SW 1271 (cell line): ENCODE measurements at places on chromosomes 13 and 19.

GRCh38 chr13:111907341-111907880 is 159.5 kb upstream of the SOX1 start:
- no peak for DNase-seq

GRCh38 chr19:7677669-7678311 is 900 bp downstream of the MCEMP1 start:
- DNase-seq, result no peak

- no peak for DNase-seq
Measured at GRCh38 chr19:3149526-3150505, 14.0 kb downstream of the GNA15 start.

GRCh38 chr13:42735010-42735409 is 46.4 kb upstream of the FAM216B start:
- no peak for DNase-seq

DNA sequence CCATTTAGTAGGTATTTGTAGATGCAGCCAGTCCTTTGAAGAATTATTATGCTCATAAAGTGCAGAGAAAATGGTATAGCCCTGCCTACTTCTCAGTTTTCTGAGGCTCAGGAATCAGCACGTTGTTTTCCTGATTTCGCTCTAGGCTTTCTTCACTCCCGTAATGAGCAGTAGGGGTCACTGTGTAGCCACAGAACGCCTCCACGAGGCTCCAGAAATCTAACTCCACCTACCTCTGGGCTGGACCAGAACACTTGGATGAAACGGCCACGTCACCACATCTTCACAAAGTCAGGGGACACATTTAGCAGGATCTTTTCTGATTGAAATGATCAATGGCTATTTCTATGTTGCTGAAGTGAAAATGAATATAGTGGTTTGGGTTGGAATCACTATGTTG is 49.8 kb upstream of the GTF3A start:
- DNase-seq, result peak; percentile 75

DNA sequence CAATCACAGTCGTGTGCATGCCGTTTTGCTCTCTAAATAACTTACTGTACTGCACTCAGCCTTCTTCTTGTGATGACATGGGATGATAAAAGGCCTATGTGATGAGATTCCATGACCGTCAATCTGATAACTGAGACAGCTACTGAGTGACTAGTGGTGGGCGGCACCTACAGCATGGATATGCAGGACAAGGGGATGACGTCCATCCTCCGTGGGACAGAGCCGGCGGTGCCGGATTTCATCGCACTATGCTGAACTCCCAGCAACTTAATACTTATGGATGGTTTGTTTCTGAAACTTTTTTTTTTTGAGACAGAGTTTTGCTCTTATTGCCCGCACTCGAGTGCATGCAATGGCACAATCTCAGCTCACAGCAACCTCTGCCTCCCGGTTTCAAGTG is 146.8 kb upstream of the TSHZ3 start:
- DNase-seq, result no peak

DNA sequence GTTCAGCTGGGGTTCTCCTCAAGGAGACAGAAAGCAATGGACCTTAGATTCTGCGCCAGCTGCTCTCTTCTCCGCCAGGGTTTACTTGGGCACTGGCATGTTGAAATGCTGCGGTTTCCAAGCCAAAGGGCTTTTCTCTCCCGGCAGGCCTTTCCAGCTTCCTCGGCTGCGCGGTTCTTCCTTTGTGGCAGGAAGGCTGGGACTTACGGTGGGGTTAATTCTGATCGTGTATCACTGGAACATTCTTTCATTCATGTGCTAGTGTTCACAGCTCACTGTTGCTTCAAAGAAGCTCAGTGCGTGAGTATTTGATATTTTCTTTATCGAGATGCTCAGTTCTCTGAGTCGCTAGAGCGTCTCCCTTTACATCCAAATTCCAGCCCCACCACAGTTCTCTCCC is 723.2 kb downstream of the UQCRFS1 start:
- no peak for DNase-seq

- DNase-seq, result no peak
Measured at GRCh38 chr13:99087954-99088491, 110.2 kb upstream of the DOCK9 start.

- peak; percentile 34 for DNase-seq
Measured at GRCh38 chr19:3343619-3344502, 22.5 kb upstream of the NFIC start.

DNA sequence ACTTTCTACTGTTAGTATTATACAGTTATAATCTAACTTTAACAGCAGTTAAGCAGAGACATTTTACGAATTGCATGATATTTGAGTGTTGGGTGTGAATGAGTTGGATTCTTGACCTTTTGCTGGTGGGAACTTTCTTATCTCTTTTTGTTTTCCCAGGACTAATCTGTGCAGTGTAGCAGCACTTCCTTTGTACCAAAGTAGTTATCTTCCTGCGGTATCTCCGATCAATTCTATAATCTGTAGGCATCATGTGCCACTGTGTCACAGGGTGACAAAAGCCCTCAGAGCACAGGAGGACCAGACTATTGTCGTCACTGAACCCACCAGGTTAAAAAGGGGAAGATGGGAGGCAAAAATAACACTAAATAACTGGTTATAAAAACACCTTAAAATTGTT is 823.5 kb downstream of the GPC5 start:
- DNase-seq, result no peak

DNA sequence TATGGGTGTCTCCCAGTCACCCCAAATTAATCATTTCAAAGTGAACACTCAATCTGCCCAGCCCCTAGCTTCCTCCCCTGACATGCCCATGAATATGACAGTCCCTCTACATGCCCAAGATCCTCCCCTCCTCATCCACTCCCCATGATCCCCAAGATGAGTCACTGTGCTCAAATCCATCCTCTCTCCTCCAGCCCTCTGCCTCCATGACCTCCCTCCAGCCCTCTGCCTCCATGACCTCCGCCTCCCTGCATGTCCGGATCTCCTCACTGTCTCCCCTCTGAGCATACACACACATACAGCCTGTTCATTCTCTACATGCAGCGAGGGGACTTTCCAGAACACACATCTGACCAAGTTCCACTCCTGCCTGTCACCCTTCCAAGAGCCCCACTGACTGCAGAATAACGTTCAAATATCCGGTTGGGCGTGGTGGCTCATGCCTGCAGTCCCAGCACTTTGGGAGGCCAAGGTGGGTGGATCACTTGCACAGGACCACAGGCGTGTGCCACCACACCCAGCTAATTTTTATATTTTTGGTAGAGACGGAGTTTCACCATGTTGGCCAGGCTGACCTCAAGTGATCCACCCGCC is 18.4 kb upstream of the FEM1A start:
- DNase-seq, result no peak

GRCh38 chr13:77508959-77509620 is 26.4 kb upstream of the SCEL start:
- DNase-seq, result no peak

- no peak for DNase-seq
Measured at GRCh38 chr19:46678110-46678732, 17.2 kb upstream of the DACT3 start.
